Stimulated activated CD4-positive, alpha-beta T cell treated with anti-CD3 and anti-CD28 coated beads, Interleukin-1b, Interleukin-23, amount 100 ng/mL, for 4 hours (primary cell): ENCODE measurements at places on chromosomes 4 and X.

DNA sequence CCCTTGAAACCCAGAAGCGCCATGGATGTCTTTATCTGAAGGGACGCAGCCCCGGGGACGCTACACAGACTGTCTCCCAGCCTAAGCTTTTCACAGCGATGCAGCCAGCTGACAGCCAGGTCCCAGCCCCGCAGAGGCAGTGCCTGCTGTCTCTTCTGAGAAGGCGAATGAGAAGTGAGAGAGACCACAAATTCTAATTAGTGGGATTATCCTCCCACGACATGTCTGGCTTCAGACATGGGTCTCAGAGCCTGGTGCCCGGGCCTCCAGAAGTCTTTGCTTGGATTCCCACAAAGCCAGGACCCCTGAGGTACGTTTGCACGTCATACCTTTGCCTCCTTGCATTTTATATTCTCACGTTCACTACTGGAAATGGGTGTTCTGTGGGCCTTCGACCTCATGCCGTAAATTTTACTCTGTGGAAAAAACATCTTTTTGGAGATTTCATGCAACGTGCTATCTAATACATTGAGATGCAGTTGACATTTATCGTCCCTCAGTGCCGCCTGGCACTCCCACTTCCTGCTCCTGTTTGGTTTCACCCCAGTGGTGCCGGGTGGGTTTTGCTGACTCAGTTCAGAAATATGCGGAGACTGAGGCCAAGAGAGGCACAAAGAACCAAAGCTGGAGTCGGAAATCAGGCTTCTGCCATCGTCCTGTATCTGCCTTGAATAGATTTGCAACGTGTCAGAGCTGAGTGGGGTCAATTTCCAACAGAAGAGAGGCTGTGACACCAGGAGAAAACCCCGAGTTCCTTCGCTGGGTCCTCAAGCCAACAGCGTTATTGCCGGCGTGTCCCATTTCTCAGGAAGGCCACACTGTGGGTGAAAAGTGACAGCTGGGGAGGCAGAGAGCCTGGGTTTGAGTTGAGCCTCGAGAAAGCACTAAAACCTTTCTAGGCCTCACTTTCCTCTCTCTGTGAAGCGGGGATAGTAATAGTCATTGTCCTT, 114.4 kb downstream of the STK32B start:
- DNase-seq = no peak

- no peak for DNase-seq
Observed at GRCh38 chr4:80803337-80803736, 227.2 kb upstream of the BMP3 start.

- no peak for DNase-seq
Observed at GRCh38 chr4:901192-901910, 30.8 kb downstream of the GAK start.

- DNase-seq = no peak
Observed at GRCh38 chr4:168815379-168816345, 194.4 kb downstream of the CBR4 start.
